NCI-H526 treated with DMSO at 0.1 percent for 48 hours (cell line): ENCODE measurements at places on chromosomes 2 and 18.
A peak's percentile ranks its signal among the peaks of the same experiment; 100 is the strongest.

- DNase-seq = peak; percentile 56
Observed at GRCh38 chr2:130836501-130837174, at the start of gene ARHGEF4. Gene ARHGEF4 (plus strand): TSS chr2:130836914. CDS start chr2:130836954, 40 bp downstream.

- DNase-seq = no peak
Observed at GRCh38 chr18:48850822-48851598, 99.8 kb downstream of the SMAD7 start.

- no peak for DNase-seq
Observed at GRCh38 chr2:153990771-153991170, 119.0 kb downstream of the GALNT13 start.

- no peak for DNase-seq
Observed at GRCh38 chr2:63058921-63059792, 8.5 kb downstream of the OTX1 start.

DNA sequence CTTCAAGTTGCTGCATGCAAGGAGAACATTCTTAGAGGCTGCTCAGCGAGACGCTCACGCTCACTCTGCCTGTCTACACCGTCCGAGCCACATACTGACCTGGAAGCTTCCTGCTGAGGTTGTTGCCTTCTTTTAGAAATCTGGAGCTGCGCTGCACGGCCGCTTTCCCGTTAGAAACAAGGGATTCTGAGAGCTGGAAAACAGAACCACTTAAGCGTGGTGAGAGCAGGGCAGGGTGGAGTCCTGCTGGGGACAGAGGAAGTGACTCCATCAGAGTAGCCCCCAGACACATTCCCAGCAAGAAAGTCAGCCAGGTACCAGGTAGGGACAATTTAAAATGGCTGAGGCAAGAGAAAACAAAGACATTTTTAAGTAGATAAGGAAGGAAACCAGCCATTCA lies 135.2 kb downstream of the LAMA1 start:
- DNase-seq = no peak

GRCh38 chr2:181106229-181106628 lies 125.8 kb downstream of the UBE2E3 start:
- no peak for DNase-seq
